Thyroid gland (tissue), 4 donors: ENCODE measurements at places on chromosomes 7 and 10. TPM values are rescaled to one million over a fixed set of nuclear protein-coding genes. Genes with fewer than 3 reads are reported as not detected.

DNA sequence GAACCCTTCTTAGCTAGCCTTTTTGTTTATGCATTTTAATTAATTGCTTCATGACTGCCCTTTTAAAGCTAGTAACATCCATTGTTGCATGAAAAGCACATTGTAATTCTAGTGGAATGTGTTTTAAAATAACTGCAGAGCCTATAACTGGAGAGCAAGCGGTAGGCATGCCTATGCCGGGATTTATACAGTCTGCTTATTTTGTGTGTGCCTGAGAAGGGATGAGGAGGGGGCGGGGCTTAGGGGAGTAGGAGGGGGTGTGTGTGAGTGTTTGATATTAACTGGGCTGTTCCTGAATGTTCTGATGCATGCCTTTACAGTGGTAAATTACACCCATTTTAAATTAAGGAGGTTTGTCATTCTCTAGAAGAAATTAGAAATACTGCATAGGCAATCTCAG lies 208.1 kb downstream of the TCF7L2 start:
- H3K27me3 ChIP-seq: no peaks in the 10 kb centered on the region
- DNase-seq: peak; percentile 76
- H3K27ac ChIP-seq: peak overlapping the region; percentile 8
- peaks cover 24% of the 10 kb centered on the region for H3K36me3 ChIP-seq
- H3K4me1 ChIP-seq: peaks cover 6% of the 10 kb centered on the region

GRCh38 chr7:115838829-115839228 lies 191.7 kb downstream of the TFEC start:
- H3K27me3 ChIP-seq: no peaks in the 10 kb centered on the region
- H3K27ac ChIP-seq: no peak overlapping the region
- H3K36me3 ChIP-seq: no peaks in the 10 kb centered on the region
- no peaks in the 10 kb centered on the region for H3K4me1 ChIP-seq

- H3K36me3 ChIP-seq: no peaks in the 10 kb centered on the region
- no peak overlapping the region for H3K4me3 ChIP-seq
- H3K27me3 ChIP-seq: no peaks in the 10 kb centered on the region
- no peak overlapping the region for H3K27ac ChIP-seq
- no peak for DNase-seq
Measured at GRCh38 chr10:67043041-67043440, 117.2 kb downstream of the LRRTM3 start.

- H3K4me1 ChIP-seq: peaks cover 37% of the 10 kb centered on the region
- peak overlapping the region; percentile 59 for H3K4me3 ChIP-seq
- H3K27ac ChIP-seq: peak overlapping the region; percentile 100
- peaks cover 5% of the 10 kb centered on the region for H3K36me3 ChIP-seq
Measured at GRCh38 chr10:100997360-100998182, 2.0 kb upstream of the LZTS2 start.

DNA sequence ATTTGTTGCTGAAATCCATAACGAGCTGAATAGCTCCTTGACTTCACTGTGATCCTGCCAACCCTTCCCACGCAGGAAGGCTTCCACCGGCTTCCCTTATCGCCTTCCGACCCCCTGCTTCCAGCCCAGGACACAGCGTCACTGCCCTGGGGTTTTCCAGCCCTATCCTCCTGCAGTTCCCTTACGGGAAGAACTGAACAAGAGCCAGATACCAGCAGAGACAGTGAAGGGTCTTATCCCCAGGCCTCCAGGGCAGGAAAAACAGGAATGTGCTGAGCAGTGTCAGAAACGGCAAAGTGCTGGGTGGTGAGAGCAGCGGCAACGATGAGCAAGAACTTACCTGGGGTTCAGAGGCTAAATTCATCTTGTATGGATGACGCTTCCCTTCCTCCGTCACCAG lies 22.4 kb downstream of the PDLIM1 start:
- H3K27ac ChIP-seq: peak overlapping the region; percentile 84
- H3K36me3 ChIP-seq: peaks cover 17% of the 10 kb centered on the region
- DNase-seq: peak; percentile 19
- H3K27me3 ChIP-seq: no peaks in the 10 kb centered on the region
- H3K4me3 ChIP-seq: no peak overlapping the region
- H3K4me1 ChIP-seq: peaks cover 31% of the 10 kb centered on the region

DNA sequence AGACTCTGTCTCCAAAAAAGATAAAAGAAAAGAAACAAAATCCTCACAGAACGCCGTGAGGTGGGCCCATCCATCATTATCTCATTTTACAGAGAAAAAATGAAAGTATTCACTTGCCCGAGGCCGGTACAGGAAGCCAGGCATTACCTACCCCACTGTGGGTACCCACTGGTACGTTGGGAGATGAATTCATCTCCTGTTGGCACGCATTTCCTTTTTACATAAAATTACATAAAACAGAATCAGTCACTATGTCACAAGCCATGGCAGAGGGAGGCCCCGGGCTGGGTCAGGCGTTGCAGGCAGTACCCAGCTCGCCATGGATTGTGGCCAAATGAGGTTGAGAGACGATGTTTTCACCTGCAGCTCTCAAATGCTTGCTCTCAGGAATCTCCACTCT lies 38.6 kb upstream of the TNRC18 start:
- no peak overlapping the region for H3K27ac ChIP-seq
- no peak for DNase-seq
- H3K27me3 ChIP-seq: no peaks in the 10 kb centered on the region

DNA sequence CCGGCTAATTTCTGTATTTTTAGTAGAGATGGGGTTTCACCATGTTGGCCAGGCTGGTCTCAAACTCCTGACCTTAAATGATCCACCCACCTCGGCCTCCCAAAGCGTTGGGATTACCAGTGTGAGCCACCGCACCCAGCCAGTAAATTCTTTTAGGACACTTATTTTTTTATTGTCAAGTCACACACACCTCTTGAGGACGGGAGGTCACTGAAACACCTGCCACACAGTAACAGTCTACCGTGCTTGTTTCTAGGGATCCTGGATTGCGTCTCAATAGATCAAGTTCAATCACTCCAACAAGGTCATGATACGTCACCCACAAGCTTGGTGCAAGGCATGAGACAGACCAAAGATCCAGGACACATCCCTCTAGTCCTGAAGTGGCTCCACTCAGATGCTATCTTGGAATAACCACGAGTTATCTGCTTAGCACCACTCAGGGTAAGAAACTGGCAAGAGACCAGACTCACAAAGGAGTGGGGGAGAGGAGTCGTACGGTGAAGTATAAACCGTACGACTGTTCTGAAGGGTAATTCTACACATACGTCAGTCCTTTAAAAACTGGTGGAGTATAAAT lies 58.9 kb upstream of the NCAPG2 start:
- H3K27me3 ChIP-seq: no peaks in the 10 kb centered on the region
- peaks cover 5% of the 10 kb centered on the region for H3K36me3 ChIP-seq
- H3K4me1 ChIP-seq: peaks cover 15% of the 10 kb centered on the region
- peak; percentile 66 for DNase-seq

GRCh38 chr7:40579401-40579800 lies 444.6 kb downstream of the SUGCT start:
- no peak overlapping the region for H3K4me3 ChIP-seq
- no peak for DNase-seq
- no peak overlapping the region for H3K27ac ChIP-seq
- no peaks in the 10 kb centered on the region for H3K27me3 ChIP-seq
- H3K36me3 ChIP-seq: no peaks in the 10 kb centered on the region
- no peaks in the 10 kb centered on the region for H3K4me1 ChIP-seq

DNA sequence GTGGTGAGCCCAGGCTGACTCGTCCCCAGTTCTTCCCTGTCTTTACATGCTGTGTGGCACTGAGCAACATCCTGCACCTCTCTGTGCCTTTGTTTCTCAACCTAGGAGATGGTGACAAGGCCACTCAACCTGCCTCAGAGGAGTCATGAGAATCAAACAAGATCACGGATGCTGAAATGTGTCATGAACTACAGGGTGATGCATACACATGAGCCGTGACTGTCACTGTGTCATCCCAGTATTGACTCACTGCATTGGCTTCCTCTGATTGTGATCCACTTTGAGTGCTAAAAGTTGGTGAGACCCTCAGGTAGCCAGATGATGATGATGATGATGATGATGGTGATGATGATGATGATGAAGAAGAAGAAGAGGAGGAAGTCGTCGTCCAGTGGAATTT lies 11.5 kb downstream of the C10orf71 start:
- no peak overlapping the region for H3K4me3 ChIP-seq
- no peaks in the 10 kb centered on the region for H3K27me3 ChIP-seq
- no peaks in the 10 kb centered on the region for H3K36me3 ChIP-seq
- no peak for DNase-seq

DNA sequence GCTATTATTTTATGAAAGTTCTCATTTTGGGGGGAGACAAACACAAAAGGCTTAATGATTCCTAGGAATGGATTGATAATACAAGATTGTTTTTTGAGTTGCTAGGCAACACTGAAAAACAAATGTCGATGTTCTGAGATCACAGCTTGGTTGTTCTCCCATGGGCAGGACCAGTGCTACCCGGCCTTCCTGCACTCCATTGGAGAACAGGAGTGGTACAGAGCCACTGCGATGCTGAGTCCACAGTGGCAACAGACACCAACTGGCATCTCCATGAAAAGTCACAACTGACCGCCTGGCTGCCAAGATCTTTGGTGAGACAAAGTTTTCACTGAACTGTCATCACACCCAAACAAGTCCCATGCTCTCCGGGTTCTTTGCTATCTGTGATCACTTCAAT lies 68.9 kb upstream of the NMT2 start:
- no peak overlapping the region for H3K4me3 ChIP-seq
- no peak overlapping the region for H3K27ac ChIP-seq
- H3K27me3 ChIP-seq: no peaks in the 10 kb centered on the region
- no peaks in the 10 kb centered on the region for H3K36me3 ChIP-seq
- peaks cover 4% of the 10 kb centered on the region for H3K4me1 ChIP-seq

DNA sequence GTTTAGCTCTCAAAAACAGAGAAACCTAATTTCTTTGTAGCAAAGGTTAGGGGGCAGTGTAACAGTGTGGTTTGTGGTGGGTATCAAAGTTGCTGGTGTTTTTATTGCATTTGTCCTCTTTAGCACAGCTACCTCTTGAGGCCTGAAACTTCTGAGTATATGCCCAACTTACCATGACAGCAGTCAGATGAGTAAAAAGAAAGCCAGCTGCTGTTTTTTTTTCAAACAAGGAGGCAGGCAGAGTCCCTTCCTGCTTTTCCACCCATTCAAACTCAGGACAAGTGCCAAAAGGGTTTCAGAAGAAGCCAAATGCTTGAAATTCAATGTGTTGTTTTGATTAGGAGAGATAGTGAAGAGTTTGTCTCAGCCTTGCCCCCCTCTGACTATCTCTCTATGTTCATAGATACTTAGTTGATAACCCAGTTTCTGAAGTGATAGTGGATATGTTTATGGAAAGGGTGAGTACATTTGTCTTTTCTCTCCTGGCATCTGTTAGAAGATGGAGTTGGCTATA lies 23.1 kb downstream of the GBF1 start:
- peaks cover 33% of the 10 kb centered on the region for H3K4me1 ChIP-seq
- DNase-seq: peak; percentile 11
- H3K36me3 ChIP-seq: no peaks in the 10 kb centered on the region
- no peak overlapping the region for H3K4me3 ChIP-seq
- no peaks in the 10 kb centered on the region for H3K27me3 ChIP-seq
- peak overlapping the region; percentile 66 for H3K27ac ChIP-seq

DNA sequence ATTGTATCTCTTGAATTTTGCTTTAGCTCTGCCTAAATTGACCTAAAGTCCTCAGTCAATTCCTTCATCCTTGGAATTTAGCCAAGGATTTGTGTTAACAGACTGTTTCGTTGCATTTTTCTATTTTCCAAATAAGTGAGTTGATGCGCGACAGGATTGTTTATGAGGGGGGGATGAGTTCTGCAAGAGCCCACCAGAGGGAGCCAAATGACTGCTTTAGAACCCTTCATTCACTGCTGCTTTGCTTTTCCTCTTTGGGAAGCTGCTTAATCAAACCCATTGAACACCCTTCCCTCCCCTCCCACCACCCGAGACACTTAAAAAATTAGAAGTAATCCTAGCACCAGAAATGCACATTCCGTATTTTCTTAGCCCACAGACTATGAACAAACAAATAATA lies 33.7 kb upstream of the PTF1A start:
- no peak overlapping the region for H3K27ac ChIP-seq
- H3K4me1 ChIP-seq: peaks cover 8% of the 10 kb centered on the region
- peak; percentile 58 for DNase-seq
- H3K27me3 ChIP-seq: no peaks in the 10 kb centered on the region

DNA sequence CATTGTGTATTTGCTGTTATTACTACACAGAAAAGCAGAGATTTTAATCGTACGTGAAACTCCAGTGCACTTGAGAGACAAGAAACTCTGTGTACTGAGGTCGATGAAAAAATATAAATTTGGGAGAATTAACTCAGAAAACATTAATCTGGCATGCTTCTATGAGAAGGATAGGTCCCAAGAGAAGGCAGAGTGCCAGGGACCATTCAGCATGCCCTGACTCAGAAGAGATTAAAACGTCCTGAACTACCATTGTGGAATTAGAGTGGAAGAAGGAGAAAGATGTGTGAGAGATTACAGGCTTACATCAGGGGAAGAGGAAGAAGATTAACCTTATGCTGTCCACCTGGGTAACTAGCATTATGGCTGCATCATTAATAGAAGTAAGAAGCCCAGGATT lies 72.4 kb downstream of the REEP3 start:
- H3K27ac ChIP-seq: no peak overlapping the region
- H3K27me3 ChIP-seq: no peaks in the 10 kb centered on the region
- H3K36me3 ChIP-seq: no peaks in the 10 kb centered on the region
- peaks cover 15% of the 10 kb centered on the region for H3K4me1 ChIP-seq
- H3K4me3 ChIP-seq: no peak overlapping the region

- H3K27me3 ChIP-seq: no peaks in the 10 kb centered on the region
- peaks cover 46% of the 10 kb centered on the region for H3K4me1 ChIP-seq
- no peak overlapping the region for H3K4me3 ChIP-seq
- no peak overlapping the region for H3K27ac ChIP-seq
Measured at GRCh38 chr10:31362023-31362641, 43.1 kb downstream of the ZEB1 start.

GRCh38 chr10:86976362-86977056 lies 8.2 kb downstream of the ADIRF start:
- no peaks in the 10 kb centered on the region for H3K27me3 ChIP-seq
- H3K27ac ChIP-seq: no peak overlapping the region
- no peak for DNase-seq

GRCh38 chr7:125126376-125126775 lies 196.8 kb upstream of the POT1 start:
- no peaks in the 10 kb centered on the region for H3K27me3 ChIP-seq
- H3K27ac ChIP-seq: no peak overlapping the region
- no peak for DNase-seq
- H3K4me1 ChIP-seq: no peaks in the 10 kb centered on the region
- H3K36me3 ChIP-seq: no peaks in the 10 kb centered on the region

Gene FKBP6
- not detected for total RNA-seq

Gene PRSS37
- total RNA-seq: not detected

Gene HYAL4
- 0.13 TPM for total RNA-seq
